Heart right ventricle (tissue), 16 donors: ENCODE measurements at places on chromosomes 6 and 20. TPM values are rescaled to one million over a fixed set of nuclear protein-coding genes. Genes with fewer than 3 reads are reported as not detected.

- no peak for DNase-seq
Observed at GRCh38 chr20:40686893-40687292, 2.1 kb downstream of the MAFB start.

CASS4 gene
- polyA plus RNA-seq: 0.35 TPM

CLIC5 gene
- polyA plus RNA-seq: 28.1 TPM

SLC22A7 gene
- 0.15 TPM for polyA plus RNA-seq

PRSS35 gene
- 0.17 TPM for polyA plus RNA-seq
